ENCODE measurements at places on chromosomes 16 and 17. TPM values are rescaled to one million over a fixed set of nuclear protein-coding genes. Genes with fewer than 3 reads are reported as not detected.

SOST gene
- 59.3 TPM for polyA plus RNA-seq

SLC5A10 gene
- polyA plus RNA-seq = 0.93 TPM

KRT16 gene
- not detected for polyA plus RNA-seq

GDPD3 gene
- 11.3 TPM for polyA plus RNA-seq

CDH1 gene
- polyA plus RNA-seq = 87.4 TPM

CX3CL1 gene
- polyA plus RNA-seq = 30.3 TPM

UMOD gene
- 156 TPM for polyA plus RNA-seq

TMEM238L gene
- polyA plus RNA-seq = 4.6 TPM
